ENCODE measurements at places on chromosomes 2 and 18. TPM values are rescaled to one million over a fixed set of nuclear protein-coding genes. Genes with fewer than 3 reads are reported as not detected.

DNA sequence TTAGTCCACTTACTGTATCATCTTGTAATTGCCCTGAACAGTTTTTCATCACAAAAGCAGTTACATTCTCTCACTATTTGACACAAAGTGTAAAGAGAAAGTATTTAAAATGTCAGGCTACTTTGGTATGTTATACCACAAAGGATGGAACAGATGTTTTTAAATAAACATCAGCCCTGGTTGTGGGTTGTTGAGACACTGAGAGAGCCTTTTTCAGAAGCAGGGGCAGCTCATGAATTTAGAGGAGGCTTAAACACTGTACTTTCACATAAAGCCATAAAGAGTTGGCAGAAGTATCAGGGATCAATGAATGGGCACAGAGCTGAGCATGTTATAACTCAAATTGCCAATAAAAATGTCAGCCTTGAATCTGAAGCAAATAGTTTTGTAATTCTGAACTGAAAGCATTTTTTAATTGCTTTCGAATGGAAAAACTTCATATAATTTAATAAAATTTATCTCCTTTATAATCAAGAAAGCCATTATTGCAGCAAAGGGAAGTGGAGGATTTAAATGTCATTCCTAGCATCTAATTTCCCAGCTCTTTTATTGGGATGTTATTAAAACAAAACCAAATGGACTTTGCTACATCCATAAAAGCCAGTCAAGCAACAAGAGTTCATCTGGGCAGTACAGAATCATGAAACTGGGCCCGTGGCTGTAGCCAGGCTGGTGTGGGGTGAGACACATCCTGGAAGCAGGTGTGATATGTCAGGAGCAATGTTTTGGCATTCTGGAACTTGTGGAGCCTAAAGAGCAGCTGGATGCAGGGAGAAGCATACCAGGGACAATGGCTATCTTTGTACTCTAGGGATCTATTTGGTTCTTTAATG, 95.1 kb upstream of the NT5C1B start:
- H3K27ac ChIP-seq: no peak overlapping the region
- no peaks in the 10 kb centered on the region for H3K4me1 ChIP-seq
- no peaks in the 10 kb centered on the region for H3K27me3 ChIP-seq
- no peak for DNase-seq

DNA sequence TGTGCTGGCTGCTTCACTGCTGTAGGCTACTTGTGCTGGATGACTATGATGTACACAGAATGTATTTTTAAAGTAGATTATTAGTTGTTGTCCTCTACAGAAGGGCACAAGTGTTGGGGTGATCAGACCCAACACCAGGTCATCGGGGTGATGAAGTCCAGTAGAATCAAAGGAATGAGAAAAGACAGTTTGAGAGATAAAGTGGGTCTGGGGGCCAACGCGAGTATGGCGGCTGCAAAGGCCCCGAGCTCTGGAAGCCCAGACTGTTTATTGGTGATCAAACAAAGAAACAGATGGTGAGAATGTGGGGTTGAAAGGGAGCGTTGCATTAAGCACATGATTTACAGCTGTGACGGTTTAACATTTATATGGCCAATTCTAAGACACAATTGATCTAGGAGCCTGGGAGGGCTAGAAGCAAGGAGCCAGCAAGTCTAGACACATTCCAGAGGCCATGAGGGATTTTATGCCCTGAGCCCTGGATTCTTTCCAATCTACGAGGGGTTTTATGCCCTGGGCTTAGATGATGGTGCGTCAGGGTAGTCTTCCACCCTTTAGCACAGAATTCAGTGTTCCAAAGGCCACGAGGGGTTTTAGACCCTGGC, 153.5 kb downstream of the AGPS start:
- H3K36me3 ChIP-seq: no peaks in the 10 kb centered on the region
- H3K4me3 ChIP-seq: no peak overlapping the region
- H3K4me1 ChIP-seq: no peaks in the 10 kb centered on the region
- no peak for DNase-seq

DNA sequence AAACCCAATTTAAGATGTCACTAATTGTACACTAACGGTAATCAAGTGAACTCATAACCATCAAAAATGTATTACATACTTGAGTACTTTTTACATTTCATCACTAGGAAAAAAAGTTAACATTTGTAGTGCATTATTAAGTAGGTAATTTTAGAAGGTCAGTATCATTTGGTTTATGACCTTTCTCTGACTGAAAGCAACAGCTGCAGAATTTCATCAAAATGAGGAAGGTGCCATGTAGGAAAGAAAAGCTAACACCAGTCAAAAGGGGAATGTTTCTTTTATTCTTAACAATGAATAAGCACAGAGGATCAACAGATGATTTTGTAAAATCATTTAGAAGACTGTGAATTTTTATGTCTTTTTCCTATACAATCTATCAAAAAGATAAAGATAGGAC, 79.0 kb downstream of the PIGN start:
- no peaks in the 10 kb centered on the region for H3K36me3 ChIP-seq
- H3K27me3 ChIP-seq: no peaks in the 10 kb centered on the region
- no peaks in the 10 kb centered on the region for H3K4me1 ChIP-seq
- DNase-seq: no peak
- H3K4me3 ChIP-seq: no peak overlapping the region

DNA sequence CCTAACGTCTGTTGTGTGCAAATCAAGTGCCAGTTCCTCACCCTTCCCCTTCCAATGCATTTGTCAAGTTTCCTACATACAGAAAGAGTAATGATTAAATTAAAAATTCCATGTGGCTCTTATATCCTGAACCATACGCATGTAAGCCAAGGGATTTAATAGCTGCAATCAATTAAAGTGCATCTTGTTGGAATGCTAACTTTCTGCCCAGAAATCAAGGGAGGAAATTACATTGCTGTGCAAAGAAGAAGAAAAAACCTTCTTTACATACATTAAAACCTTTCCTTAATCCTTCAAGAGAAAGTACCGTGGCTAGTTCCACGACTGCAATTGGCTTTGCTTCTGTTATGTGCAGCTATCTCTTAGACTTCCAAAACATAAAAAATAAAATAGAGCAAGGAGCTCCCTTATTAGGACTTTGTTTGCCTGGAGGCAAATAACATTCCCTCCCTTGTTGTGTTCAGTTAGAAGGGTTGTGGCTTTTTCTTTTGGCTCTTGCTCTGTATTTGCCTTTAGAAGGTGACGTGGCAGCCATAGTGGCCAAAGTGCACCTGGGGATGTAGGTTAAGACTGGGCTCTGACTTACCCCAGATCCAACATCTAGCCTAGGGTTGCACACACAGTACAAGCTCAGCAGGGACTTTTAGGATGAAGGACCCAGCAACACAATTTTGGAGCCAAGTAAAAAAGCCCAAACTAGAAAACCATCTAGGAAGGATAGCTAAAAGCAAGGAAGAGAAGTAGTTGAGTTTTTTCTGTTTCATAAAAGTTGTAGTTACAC, 158.3 kb downstream of the ANTXR1 start:
- no peaks in the 10 kb centered on the region for H3K36me3 ChIP-seq

DNA sequence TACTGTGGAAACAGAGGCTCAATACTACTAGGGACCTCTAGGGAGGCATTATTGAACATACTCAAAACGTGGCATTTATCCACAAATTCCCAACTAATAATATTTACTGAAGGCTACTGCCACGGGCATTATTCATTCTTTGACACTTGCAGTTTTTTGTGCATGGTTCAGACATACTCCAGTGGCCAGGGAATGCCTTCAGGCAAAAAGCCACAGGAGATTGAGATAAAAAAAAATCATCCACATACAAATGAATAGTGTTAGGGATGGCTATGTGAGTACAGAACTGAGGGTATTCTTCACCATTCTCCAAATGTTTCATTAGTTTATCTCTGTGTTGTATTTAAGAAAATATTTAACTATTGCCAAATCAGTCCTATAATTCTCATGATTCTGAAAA, 974.9 kb upstream of the PIK3C3 start:
- H3K36me3 ChIP-seq: no peaks in the 10 kb centered on the region
- H3K4me1 ChIP-seq: no peaks in the 10 kb centered on the region
- H3K4me3 ChIP-seq: no peak overlapping the region
- DNase-seq: no peak
- H3K27ac ChIP-seq: no peak overlapping the region

GRCh38 chr18:54918060-54918459, 41.2 kb downstream of the CCDC68 start:
- DNase-seq: no peak
- no peaks in the 10 kb centered on the region for H3K27me3 ChIP-seq
- H3K36me3 ChIP-seq: no peaks in the 10 kb centered on the region
- H3K27ac ChIP-seq: no peak overlapping the region

GRCh38 chr2:237025090-237025865, 60.4 kb upstream of the COPS8 start:
- peak; percentile 94 for DNase-seq
- no peaks in the 10 kb centered on the region for H3K36me3 ChIP-seq
- H3K27me3 ChIP-seq: no peaks in the 10 kb centered on the region
- H3K4me3 ChIP-seq: no peak overlapping the region
- peak overlapping the region; percentile 77 for H3K27ac ChIP-seq

Gene TBR1
- not detected for total RNA-seq

Gene CDCA7
- 29.3 TPM for total RNA-seq

Gene CDH2
- total RNA-seq: 39.2 TPM

Gene TMEFF2
- not detected for total RNA-seq

Gene RTP5
- total RNA-seq: not detected

Gene KATNAL2
- 2.0 TPM for total RNA-seq
